NCI-H510A (cell line): ENCODE measurements at places on chromosomes 3 and 15.

GRCh38 chr15:65183865-65184159 lies 1.3 kb downstream of the CLPX start:
- no peak for DNase-seq

- no peak for DNase-seq
Measured at GRCh38 chr3:24640330-24640877, 145.8 kb upstream of the THRB start.

DNA sequence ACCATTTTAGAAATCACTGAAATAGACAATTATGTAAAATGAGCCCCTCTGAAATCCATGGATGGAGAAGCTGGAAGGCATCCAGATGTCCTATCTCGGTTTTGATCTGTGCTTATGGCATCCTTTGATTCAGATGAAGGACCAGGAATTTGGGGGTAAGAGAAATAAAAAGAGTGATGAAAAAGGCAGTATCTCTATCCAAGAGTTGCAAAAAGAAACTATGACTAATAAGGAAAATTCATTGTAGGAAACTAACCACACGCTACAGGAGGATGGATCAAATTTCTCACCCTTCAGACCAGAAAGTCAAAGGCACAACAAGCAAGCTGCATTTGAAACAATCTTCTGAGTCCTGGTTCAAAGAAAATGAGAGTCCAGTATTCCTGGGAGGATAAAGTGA lies 34.8 kb downstream of the SRGAP3 start:
- DNase-seq = no peak

GRCh38 chr15:56168394-56168793 lies 75.3 kb downstream of the RFX7 start:
- no peak for DNase-seq

GRCh38 chr3:23219117-23219516 lies 16.0 kb downstream of the UBE2E2 start:
- DNase-seq = no peak

DNA sequence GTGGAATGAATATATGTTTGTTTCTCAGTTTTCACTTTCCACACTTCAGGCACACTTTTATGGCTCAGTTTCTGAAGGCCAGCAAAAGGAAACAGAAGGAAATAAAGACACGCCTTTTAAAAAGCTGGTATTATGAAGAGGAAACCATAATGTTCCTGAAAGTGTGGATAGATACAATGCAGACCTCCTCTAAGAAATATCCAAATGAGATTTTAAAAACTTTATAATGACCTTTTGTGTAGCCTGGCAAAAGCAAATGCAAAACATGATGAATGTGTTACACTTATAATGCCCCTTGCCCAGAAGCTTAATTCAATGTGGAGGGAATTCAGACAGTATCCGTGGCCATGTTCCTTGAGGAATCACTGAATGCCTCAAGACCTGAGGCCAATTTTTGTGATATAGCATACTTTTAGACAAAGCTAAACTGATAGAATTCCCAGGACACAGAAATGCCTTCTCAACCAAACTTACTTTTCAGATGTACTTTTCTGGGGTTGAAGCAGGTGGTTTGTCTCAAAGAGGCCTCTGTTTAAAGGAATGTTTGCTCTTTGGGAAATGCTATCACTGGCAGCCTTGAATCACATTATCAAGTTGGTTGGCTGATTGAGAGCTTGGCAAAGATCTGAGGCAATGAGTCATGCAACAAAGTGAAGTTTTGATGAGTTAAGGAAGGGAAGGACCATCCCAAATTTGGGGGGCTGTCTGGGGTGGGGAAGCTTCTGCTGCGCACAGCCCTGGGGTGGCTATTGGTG lies 77.1 kb upstream of the CACNA2D3 start:
- no peak for DNase-seq

- DNase-seq = no peak
Measured at GRCh38 chr15:92617549-92618520, 37.7 kb downstream of the FAM174B start.

DNA sequence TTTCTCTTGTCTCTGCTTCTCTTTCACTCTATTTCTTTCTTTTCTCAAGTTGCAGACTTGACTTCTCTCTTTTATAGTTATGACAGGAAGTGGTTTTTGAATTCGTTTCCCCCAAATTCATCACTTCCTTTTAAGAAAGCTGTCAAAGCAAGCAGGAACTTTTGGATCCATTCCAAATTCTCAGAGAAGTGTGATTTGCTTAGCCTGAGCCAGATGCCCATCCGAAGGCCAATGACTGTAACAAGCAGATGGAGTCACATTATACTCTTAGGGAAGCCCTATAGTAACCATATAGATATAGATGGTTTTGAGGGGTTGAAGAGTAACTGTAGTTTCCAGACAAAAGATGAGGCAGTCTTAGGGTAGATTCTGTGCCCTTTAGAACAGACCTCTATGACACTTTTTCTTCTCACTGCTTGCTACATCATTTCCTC lies 592.0 kb upstream of the KCNMB2 start:
- DNase-seq = no peak

GRCh38 chr15:57309856-57310760 lies 66.2 kb upstream of the CGNL1 start:
- DNase-seq = no peak

DNA sequence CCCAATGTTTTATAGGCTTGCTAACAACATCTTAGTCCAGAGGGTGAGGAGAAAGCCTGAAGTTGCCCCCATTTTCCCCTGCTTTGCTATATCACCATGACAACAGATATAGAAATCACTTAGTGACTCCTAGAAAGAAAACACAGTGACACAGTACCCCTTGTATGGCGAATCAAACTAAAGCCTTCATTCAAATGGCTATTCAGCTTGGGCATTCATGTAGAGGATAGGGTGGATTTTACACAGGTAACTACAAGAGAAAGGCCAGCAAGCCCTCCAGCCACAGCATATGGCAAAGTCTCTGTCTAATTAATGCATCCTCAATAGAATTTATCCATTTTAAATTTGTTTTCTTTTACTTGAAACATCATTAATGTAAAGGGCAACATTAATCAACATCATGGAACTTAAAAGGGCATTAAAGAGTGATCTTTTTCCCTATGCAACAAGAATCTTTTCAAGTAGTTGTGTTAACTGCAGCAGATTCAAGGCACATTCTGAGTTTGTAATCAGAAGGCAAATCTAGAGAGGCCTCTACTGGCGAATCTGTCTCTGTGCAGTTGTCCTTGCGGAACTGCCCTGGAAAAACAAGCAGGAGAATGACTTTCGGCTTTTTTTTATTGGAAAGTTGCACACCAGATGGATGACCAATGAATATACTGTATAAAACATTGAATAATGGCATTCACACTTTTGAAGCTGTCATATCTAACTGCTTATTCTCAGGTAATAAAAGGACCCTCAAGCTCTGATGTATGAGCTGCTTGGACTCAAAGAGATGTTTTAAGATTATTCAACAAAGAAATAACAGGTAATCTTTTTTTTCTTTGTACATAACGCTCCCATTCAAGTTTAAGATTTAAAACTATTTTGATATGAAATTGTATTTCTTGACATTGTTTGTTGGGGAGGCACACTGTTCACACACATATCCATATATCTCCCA lies 621.7 kb upstream of the AGTR1 start:
- peak; percentile 5 for DNase-seq

DNA sequence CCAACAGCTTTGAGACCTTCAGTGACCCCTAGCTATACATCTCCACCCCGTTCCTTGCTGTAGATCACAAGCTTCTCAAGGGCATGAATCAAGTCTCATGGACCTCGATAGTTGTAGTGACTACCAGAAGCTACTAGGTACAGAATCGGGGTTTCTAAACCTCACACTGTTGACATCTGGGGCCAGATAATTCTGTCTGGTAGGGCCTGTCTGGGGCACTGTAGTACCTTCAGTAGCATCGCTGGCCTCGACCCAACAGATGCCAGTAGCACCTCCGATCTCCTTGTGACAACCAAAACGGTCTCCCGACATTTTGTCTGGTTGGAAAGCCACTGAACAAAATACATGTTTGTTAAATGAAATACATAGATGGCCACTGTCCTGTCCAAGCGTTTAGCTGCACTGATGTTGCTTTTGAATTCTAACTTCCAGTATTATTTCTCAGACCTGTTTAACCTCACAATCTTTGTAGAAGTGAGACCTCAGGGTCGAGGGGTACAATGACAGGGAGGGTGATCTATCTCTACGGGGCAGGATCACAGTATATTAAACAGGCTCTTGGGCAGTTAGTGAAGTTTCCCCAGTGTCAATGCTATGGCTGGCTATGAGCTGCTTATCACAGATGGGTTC lies 262.5 kb upstream of the IGF1R start:
- no peak for DNase-seq

- DNase-seq = no peak
Measured at GRCh38 chr3:71559578-71560162, 23.9 kb downstream of the FOXP1 start.

DNA sequence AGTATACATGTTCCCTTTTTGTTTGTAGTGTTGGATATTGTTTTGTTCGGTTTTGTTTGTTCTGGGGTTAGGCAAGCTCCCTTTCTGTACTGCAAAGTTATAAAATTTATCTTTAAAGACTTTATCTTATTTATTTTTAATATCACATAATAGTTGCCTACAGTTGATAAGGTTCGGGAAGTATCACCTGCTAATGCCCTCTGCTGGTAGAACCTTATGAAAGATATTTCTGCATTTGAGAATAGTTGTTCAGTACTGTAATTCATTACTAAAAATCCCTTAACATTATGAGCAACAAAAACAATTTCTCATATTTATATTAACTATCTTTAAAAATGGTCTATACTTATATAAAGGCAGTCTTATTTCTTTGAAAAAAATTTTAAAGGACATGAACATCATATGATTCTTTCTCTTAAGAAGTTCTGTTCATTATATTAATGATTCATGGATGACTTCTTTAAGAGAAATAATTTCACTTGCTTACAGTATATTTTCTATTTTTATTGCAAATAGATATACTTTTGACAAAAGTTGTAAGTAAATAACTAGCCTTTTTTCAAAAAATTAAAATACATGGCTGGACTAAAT lies 1126.8 kb downstream of the SI start:
- DNase-seq = no peak

GRCh38 chr3:52842424-52842823 lies 7.6 kb upstream of the MUSTN1 start:
- no peak for DNase-seq

DNA sequence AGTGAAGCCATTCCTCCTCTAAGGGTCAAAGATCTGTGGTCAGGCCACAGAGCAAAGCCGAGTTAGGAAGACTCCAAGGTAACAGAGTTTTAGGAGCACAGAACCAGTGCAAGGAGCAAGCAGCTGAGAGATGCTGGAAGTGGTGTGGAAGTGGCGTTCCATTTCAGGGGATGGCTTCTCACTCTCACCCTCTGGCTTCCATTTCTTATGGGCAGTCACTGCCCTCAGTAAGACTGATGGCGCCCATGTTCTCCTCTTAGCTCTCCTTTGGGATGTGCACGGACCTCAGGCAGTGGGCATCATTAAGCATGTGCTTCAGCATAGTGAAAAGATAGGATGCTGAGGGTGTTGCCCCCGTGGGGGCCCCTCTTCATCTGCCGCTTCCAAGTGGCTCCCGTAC lies 90.3 kb downstream of the ASB7 start:
- DNase-seq = no peak

DNA sequence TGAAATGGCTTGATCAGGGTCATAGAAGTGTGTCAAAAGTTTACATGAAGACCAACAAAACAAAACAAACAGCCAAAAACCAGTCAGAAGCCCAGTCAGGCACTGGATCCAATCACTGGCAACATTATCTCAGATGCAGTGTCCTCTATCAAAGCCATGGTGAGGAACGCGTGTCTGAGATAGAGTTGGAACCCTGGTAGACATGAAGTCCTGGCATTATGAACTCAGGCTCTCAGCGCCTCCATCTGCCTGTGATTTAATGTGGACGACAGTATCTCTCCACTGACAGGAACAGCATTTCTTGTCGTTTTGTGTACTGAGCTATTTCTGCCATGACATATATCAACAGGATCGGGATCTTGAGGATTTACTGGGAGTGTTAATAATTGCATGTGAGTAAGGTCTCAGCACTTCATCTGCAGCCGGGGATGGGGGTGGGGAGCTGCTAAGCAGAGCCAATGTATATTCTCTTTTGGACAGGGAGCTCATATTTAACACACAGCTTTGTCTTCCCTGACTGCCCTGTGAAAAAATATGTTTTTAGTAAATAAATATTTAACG lies 1120.0 kb downstream of the IGSF11 start:
- DNase-seq = no peak

DNA sequence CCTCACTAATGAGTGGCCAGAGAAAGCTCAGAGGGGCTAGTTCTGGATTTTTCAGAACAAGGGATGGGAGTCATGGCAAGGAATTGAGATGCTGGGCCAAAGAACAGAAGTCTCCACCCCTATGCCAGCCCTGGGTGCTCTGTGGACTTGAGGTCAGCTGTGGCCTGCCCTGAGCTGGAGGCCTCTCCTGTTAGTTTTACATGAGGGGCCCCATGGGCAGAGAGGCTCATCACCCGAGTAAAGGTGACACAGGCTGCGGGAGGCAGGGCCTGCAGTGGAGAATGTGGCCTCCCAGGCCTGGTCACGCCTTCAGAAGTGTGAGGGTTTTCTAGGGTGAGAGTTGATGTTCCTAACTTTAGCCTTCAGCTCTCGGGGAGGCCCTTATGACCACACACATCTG lies 44.9 kb downstream of the ABHD5 start:
- DNase-seq = no peak

DNA sequence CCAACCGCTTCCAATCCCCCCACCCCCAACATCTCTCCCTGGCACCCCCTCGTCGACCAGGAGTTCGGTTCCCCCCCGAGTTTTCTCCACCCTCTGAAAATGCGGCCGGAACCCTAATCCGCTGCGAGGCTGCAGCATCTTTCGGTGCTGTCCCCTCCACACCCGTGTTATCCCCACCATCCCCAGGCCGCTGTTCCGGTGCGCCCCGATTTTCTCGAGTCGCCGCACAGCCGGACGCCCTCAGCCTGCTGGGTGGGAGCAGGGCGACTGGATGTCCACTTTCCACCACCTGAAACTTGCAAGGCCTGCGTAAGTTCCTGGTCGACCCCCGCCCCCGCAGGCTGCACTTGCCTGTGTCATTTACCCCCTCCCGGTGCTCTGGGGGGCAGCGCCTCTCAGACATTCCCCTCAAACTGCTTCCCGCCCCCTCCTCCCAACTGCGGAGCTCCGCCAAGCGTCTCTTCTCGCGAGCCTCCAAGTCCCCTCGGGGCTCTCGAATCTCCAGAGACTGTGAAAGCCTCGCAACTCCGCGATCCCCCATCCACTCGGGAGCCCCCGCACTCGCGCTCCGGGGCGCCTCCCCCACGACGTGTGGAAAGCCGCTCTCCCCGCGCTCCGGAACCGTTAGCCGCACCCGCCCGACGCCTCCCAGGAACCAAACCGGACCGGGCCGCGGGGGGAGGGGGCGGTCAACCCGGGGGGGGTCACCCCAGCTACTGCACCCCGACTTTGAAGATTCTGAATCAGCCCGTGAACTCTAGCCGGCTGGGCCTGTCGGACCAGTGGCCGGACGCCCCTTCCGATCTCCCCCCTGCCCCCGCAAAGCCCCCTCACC lies 566 bp downstream of the ETV5 start:
- no peak for DNase-seq

DNA sequence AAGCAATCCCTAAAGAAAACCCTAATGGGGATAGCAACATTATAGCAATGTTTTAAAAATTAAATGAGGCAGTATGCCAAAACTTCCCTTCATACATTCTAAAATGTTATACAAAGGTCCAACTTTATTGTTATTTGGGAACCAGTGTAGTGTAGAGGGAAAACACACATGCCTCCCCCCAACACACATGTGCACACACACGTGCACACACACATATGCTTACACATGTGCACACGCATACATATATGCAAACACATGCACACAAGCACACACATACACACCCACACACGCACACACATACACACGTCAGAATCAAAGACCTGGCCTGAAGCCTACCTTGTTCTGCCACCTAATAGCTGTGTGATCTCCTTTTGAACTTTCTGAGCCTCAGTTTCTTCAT lies 83.3 kb downstream of the SCN11A start:
- no peak for DNase-seq

- no peak for DNase-seq
Measured at GRCh38 chr15:47991357-47991756, 129.4 kb upstream of the SLC24A5 start.
